T-helper 9 cell (primary cell): ENCODE measurements at places on chromosomes 6 and 20.
A peak's percentile ranks its signal among the peaks of the same experiment; 100 is the strongest.

DNA sequence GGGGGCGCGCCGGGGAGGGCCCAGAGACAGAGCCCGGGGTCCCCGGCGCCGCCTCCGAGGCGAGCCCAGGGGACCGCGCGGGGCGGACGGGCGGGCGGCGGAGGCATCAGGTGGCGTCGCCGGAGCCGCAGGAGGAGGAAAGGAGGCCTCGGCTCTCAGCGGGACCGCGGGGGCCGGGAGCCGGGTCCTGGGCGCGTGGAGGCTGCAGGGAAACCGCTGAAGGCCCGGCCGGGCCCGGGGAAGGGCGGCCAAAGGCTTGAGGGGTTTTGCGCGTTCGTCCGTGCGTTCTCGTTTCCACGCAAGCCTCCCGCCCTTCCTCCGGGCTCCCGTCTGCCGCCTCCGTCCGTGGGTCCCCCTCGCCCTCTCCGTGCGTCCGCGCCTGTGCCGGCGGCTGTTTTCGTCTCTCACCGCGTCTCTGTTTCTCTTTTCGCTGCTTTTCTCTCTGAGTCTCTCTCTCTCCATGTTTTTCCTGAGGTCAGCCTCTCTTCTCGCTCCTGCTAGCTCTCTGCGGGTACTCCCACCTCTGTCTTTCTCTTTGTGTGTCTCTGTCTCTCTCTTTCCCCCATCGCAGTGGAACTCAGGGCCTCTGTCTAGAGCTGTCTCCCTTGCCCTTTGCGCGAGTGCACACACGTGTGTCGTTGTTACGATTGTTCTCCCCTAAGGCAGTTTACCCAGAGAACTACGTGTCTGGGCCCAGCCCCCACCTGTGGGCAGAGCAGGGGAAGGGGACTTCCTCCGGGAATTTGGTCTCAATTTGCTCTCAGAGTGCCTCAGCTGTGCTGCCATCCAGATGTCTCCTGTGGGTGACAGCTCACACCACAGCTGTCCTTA is 2.1 kb downstream of the IRF4 start:
- no peak for DNase-seq

DNA sequence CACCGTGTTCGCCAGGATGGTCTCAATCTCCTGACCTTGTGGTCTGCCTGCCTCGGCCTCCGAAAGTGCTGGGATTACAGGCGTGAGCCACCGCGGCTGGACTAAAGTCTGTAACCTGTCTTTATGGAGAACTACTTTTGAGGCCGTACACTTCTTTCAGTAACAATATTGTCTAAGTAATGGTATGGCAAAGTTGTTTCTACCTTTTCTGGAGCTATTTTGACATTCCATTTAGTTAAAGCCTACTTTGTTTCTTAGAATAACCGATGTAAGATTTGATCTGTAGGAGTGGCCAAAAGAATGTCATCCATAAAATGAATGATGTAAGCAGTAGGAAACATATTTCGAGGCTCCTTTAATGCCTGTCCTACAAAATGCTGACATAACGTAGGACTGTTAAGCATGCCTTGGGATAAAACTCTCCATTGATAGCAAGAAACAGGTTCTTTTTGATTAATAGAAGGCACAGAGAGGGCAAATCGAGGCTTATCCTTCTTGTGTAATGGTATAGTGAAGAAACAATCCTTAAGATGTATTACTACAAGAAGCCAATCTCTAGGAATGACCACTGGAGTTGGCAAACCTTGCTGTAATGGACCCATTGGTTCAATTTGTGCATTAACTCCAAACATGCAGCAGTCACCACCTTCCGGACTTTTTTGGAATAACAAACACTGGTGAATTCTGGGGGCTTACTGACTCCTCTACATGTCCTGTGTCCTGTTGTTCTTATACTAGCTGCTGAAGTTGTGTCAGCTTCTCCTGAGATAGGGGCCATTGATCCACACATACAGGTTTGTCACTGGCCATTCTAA is 35.9 kb downstream of the HLA-DRA start:
- no peak for DNase-seq

DNA sequence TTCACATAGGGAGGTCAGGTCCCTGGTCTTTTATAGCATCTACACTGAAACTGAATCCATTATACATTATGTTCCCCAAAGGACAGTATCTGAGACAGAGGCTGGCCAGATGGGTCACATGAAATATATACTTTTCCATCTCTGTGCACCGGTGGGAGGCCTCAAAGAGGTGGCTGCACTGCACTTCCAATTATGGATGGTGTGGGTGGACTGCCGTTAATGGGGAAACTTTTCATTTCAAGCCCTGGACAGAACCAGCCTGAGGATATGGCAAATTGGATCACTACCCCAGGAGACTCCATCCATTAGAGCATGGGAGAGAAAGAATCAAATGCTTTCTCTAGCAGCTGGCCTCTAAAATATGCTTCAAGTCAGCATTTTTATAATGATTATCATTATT is 280.5 kb upstream of the OPRM1 start:
- no peak for DNase-seq

DNA sequence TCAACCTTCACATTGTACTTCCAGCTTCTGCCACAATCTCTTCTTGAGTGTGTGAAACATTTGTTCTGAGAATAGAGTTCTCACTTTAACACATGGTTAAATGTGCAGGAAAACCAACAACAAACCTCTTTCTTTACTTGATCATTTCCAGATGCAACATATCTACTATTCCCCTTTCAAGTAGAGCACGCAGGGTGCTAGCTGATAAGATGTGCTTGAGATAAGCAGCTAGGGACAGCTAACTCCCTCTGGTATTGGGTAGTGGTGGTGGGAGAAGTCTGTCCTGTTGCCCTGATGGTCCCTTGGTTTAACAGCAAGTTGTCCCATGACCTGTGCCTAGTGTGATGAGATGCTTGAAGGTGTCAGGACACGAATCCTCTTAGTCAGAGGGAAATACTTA is 15.4 kb upstream of the HMGCLL1 start:
- DNase-seq = no peak

DNA sequence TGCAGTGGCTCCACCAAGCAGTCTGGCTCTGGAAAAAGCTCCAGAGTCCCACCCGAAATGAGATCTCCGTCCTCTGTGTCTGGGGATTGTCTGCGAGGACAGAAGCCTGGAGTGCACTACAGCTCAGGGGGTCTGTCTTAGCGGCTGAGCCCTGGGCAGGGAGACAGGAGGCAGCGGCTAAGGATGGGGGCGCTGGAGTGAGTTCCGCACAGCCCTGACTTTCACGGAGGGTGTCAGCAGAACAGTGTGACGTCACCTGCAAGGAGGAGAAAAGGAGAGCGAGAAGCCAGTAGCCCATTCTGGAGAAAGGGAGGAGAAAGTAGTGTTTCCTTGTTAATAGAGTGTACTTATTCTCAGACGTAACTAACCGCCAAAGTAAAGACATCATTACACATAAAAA is 97.6 kb downstream of the FAM50B start:
- no peak for DNase-seq

- no peak for DNase-seq
Measured at GRCh38 chr6:101711518-101711917, 318.0 kb downstream of the GRIK2 start.

DNA sequence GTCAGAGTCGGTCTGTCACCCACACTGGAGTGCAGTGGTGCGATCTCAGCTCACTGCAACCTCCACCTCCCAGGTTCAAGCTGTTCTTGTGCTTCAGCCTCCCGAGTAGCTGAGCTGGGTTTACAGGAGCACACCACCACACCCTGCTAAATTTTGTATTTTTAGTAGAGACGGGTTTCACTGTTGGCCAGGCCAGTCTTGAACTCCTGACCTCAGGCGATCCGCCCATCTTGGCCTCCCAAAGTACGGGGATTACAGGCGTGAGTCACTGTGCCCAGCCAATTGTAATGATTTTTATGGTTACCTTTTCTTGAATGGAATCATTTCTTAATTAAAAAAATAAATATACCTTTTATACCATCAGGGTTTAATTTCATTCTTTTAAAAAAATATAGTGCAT is 105.7 kb downstream of the MTHFD1L start:
- DNase-seq = no peak

DNA sequence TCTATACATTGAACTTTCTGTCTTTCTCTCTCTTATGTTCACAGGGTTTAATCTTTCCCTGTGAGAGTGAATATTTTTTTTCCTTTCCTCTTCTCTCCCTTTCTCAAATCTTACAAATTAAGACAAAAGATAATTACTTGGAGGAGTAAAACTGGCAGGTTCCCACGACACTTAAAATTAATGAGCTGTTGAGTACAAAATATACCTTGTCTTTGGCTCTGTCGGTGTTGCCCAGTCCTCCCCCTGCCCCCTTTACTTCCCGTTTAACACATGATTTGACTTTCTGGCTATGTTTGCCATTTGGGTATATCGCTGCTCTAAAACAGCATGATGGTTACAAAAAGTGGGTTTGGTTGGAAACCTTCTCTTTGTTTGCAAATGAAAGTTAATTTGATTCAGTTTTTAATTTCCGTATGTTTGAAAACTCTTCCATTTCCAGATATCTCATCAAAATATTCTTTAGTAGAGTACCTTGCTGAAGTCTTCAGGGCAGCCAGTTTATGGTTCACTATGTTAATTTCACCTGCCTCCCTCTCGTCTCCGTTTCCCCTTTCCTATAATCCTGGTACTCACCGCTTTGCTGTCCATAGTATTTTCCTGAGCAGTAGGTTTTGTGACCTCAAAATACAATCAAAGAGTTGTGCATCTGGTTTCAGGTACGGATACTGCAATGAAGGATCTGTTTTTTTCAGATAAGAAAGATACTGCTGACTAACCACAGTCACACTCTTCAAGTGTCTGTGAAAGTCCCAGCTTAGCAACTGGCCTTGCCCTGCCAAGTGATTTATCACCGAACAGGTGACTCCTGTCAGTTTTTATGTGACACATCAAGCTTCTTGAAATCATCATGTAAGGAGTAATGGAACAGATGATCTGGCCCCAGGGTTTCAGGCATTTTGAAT is 181.2 kb downstream of the DTNBP1 start:
- no peak for DNase-seq

- no peak for DNase-seq
Measured at GRCh38 chr6:16355699-16356446, 117.5 kb downstream of the GMPR start.

- DNase-seq = no peak
Measured at GRCh38 chr6:7727946-7728854, 2.3 kb downstream of the BMP6 start.

- no peak for DNase-seq
Measured at GRCh38 chr6:131600716-131601115, 27.3 kb downstream of the MED23 start.

- peak; percentile 17 for DNase-seq
Measured at GRCh38 chr20:56343861-56344381, 14.9 kb upstream of the FAM210B start.

- no peak for DNase-seq
Measured at GRCh38 chr6:8082954-8083858, 19.0 kb upstream of the BLOC1S5 start.

DNA sequence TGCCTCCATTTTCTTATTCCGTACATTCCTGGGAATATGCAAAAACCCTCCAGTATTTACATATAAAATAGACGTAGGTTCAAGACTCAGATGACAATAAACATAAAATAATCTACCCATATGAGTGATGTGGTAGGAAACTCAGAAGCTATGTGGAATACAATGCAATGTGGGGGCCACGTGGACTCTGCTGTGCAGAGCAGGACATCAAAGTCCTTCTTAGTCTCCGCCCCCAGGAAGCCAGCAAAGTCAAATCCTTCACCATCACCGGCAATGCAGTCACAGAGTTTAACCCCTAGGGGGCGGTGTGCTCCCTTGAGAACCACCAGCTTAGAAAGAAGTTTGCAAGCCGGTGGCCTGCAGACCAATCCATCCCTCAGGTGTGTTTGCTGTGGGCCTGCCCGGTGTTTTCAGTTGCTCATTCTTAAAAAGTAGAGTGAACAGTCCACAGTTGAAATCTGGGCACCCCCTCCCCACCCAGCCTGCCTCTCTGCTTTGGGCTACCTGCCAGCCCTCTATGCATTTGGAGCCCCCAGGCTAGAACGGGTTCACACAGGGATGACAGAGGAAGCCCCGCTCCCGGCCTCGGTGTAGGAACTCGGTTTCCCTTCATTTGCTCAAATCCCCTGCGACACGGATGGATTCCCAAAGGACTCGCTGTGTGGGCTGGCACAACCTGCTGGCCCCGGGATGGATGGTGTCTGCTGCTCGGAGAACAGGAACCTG is 59.9 kb downstream of the SULF2 start:
- peak; percentile 65 for DNase-seq

DNA sequence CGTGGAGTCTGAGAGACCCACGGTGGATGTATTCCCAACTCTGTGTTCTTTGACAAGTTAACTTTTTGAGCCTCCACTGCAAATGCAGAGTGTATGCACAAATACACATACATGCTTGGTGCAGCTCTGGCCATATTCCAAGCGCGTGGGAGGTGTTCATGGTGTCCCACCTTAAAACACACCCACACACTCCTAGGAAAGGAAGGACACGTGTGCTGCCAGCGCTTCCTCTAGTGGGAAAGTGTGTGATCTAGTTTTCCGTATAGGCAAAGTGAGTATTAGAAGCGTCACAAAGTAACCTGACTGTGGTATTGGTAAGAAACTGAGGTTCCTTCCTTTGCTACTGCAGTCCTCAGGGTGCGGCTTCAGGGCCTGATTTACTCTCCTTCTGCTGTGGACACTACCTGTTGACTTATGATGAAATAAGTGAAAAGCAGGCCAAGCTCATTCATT is 36.0 kb upstream of the MPC1 start:
- no peak for DNase-seq

- no peak for DNase-seq
Measured at GRCh38 chr6:138372711-138373463, 4.8 kb upstream of the SMIM28 start.

DNA sequence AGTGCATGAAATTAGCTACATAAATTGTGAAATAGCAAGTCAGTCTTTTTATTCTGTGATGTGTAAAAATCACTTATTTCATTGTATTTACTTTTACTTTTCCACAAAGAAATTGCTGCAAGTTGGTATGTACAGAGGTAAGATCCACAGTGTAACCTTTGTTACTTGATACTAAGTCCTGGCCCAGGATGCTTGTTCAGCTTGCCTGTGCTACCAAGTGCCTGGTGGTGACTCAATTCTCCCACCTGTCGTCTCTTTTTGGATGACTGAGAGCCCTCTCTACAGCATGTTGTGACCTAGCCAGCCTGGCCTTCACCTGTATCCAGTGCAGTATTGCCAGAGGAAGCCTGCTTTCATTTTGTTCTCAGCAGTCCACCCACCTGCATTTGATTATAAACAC is 54.9 kb downstream of the ANKRD6 start:
- no peak for DNase-seq

- DNase-seq = no peak
Measured at GRCh38 chr6:15796130-15796771, 133.4 kb upstream of the DTNBP1 start.

DNA sequence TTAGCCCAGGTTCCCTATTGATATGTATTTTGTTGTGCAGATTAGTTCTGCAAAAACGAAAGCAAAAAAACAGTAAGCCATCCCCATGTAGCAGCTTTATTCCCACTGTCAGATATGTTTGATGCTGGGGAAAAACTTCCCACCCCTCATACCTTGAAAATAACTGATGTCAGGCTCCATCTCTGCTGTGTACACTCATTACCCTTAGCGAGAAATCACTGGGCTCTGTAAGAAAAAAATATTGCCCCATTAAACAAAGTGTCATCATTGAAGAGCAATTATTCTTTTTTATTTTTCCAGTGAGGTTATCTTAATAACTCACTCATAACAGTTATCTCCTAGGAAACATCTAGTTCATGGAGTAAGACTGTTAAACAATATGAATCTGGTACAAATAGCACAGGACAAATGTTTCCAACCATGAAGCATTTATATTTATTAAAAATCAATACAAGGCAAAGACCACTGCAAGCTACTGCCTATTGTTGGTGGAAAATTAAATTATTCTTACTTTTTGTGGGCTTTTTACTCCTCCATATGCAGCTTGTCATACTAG is 268.8 kb downstream of the LMBRD1 start:
- no peak for DNase-seq

- DNase-seq = peak; percentile 83
Measured at GRCh38 chr6:30396833-30397479, 52.0 kb downstream of the RPP21 start.
